ENCODE measurements at places on chromosomes 1 and 21.

DNA sequence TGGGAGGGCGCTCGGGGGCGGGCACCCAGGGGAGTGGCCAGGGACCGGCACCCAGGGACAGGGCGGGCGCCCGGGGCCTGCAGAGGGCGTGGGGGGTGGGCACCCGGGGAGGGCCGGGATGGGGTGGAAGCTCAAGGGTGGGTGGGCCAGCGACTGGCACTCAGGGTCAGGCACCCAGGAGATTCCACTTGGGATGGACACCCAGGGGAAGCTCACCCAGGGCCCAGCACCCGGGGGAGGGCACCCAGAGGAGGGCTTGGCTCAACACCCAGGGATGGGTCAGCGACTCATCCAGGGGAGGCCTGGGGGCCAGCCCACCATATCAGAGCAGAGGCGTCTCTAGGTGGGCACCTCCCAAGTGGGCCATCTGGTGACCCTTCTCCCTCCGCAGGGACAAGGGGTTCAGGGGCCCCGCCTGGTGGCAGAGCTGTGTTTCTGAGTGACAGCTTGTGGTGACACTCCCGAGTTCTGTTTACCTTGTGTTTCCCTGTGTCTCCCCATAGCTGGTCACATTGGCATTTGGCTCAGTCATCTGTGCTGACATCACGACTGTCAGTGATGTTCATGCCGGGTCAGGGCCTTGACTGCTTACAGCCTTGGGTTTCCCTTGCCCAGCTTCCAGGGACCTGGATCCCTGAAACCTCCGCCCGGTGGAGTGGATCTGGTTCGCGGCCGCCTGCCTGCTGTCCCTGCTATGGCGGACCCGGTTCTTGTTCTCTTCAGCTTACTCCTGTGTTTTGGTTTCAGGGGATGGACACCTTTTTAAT is 749 bp downstream of the IBA57 start:
- DNase-seq, result peak; percentile 48

- no peak for DNase-seq
Observed at GRCh38 chr1:155890251-155890650, 20.9 kb downstream of the RIT1 start.

GRCh38 chr1:104120525-104120924 is 370.8 kb downstream of the AMY1C start:
- DNase-seq, result no peak

DNA sequence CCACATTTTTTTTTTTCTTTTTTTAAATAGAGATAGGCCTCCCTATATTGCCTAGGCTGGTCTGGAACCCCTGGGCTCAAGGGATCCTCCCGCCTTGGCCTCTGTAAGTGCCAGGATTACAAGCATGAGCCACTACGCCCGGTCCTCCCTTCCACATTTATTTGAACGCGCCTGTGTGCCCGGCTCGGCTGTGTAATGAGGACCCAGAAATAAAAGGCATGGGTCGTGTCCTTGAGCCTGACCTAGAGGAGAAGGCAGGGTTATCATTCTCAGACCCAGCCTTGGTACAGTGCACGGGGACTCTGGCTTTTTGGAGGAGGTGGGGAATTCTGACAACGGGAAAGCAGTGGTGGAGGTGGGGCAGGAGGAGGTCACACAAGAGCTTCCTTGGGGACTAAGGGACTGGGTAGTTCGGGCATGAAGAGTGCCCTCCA is 841 bp downstream of the CENPF start:
- DNase-seq, result no peak

DNA sequence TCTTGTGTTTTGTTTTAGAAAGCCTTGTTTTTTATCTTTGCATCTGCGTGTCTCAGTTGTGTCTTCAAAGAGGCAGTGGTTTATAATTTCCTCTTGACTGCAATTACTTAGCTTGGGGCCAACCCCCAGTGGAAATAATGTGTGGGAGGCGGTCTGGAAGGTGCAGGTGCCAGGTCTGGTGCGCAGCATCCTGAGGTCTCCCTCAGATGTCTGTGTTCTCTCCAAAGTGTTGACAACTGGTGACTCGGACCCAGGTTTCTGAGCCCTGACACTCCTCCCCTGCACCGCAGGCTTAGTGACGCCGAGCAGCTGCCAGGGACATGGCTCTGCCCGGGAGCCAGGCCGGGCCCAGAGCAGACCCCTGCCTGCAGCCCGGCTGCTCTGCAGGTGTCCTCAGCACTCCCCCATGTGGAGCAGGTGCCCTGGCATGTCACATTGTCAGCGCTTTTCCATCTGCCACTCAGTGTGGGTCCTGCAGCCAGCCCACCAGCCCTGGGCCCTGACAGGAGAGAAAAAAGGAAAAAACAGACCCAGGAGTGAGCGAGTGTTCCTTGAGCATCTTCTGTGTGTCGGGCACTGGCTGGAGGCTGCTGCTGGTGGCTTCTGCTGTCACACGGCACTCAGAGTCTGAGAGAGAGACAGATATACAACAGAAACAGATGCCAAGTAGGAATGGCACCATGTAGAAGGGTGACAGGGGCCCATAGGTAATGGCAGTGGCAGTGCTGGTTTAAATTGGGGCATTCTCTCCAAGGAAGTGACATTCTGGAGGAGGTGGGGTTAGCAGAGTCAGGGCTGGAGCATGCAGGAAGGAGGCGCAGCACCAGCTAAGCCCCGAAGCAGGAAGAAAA is 24.8 kb upstream of the SELENON start:
- DNase-seq, result no peak

GRCh38 chr1:119799599-119800177 is 11.6 kb downstream of the REG4 start:
- no peak for DNase-seq

DNA sequence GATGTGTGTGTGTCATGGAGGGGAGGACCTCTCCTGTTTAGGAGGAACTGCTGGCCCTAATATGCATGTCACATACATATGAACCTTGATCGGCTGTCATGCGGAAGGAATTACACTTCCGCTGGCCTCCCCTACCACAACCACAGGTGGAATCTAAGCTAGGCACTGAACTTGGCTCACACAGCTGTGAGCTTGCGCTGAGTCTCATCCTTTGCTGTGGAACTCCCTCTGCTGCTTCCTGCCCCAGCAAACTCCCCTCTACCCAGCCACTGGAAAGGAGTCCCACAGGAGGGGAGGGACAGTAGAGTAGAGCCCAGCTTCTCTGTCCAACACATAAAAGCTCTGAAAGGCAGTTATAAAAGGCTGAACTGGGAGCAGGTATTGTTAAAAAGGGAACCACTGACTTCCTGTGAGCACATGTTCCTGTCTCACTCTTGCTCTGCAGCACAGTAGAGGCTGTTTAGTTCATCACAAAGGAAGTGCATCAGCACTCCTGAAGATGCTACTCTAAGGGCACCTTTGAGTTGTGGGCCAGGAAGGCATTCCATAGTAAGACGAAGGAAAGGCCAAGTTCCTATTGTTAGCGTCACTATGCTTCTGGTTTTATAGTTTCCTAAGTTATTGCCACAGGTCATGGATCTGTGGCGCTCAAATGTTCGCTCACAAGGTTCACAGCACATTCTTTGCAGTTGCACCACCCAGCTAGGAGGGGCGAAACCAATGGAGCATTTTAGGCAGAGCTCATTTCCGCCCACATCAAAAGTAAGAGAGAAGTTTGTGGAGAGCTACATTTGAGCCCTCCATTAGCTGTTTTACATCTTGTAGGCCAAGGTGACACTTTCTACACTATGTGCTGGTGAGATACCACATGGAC is 17.7 kb upstream of the PTPRC start:
- no peak for DNase-seq
